ENCODE measurements at places on chromosomes 12 and 14.

DNA sequence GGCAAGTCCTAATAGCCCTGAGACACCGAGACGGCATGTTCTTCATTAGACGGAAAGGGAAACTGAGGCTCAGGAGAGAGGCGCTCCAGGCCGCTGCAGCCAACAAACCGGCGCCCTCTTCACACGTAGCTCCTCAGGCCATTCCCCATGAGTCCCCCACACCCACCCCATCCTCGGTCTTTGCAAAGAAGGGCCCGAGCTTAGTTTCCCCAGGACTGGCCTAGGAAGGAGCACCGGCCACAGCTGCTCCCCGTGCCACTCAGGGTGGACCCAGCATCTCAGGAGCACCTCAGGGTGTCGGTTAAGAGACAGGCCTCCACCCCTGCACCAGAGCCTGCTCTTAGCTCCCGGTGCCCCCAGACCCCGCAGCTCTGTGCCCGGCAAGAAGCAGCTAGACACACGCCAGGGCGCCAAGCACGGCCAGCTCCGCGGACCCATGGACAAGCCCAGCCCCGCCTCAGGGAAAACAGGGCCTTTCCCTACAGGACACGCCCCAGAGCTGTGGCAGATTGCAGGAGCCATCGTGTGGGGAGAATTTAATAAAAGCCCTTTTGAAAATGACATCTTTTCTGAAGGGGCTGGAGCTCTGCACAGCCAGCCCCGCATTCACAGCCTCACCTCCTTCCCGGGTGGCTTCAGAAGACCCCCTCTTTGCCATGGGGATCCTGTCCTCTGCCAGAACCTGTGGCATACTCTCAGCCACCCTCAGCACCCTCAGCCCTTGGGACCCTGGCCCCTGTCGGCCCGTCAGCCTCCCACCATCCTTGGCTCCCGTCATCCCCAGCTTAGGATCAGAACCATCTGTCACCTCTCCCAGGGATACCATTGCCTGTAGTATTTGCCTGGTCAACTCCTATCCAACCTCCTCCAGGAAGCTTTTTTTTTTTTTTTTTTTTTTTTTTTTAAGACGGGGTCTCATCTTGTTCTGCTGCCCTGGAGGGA is 59.7 kb downstream of the LGMN start:
- DNase-seq = peak; percentile 44

- no peak for DNase-seq
Measured at GRCh38 chr12:65926119-65926908, 102.0 kb downstream of the HMGA2 start.

DNA sequence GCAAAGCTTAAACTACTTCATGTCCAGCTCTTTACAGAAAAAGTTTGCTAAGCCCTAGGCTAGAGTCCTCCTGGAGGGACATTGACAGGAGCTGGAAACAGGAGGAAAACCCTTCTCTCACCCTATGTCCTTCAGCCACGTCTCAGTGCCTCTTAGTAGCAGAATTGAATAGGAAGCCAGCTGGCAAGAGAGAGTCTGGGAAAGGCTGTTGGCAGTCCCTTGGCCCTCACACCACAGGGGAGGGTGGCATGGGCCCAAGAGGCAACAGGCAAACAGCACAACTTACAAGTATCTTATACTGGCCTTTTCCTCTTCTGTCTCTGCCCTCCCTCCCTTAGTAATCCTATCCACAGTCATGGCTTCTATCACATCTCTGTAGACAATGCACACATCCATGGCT is 27.7 kb upstream of the DHRS2 start:
- DNase-seq = no peak

GRCh38 chr12:103600967-103601728 is 14.1 kb downstream of the STAB2 start:
- no peak for DNase-seq

Data from SK-N-DZ (cell line).